ENCODE measurements at places on chromosomes 5 and 9.

- no peak for DNase-seq
Observed at GRCh38 chr9:131721076-131721475, 18.8 kb downstream of the RAPGEF1 start.

DNA sequence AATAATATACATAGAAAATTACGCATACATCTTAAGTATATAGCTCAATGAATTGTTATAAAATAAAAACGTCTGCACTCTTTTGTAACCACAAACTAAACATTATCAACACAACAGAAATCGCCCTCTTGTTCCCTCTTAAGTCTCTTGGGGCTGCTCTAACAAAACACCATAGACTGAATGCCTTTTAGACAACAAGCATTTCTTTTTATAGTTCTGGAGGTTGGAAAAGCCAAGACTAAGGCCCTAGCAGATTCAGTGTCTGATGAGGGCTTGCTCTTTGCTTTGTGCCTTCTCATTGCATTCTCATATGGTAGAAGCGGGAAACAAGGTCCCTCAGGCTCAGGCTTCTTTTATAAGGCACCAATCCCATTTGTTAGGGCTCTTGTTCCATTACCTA is 4.9 kb upstream of the IFNB1 start:
- no peak for DNase-seq

DNA sequence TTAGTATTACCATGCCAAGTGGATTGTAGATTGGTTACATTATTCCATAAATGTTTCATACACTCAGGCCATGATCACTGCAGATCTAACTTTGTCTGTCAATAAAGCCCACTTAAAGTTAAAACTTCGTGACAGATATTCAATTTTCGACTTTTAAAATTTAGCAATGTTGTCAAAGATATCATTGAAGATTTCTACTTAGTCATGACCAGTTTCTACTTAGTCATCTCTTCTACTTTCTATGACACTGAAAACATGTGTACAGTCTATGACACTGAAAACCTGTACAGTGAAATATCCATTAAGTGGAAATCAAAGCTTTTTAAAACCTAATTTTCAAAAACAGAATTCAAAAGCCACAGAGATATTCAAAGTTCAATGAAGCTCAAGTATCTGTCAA is 258.2 kb downstream of the MCTP1 start:
- DNase-seq, result no peak

DNA sequence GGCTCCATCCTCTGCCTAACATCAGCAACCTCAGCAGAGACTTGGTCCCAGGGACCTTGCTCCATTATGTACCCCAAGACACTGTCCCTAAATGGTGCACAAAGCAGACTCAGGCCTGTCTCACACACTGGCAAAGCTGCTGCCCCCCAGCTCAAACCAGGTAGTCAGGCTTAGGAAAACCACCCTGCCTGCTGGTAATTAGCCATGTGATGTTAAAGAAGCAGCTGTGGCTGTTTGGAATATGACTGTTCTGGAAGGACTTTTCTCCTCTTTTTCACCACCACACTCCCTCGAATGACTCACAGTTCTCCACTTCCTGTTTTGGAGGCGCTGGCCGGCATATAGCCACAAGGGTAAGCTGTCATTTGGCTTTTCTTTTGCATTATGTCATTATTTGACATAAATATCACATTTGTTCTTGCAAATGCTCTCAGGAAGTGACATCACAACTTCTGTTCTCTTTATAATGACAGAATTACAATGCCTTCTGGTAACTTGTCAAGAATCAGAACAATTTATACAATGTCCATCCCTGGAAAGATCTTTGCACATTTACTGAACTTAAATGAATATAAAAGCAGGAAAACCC is 113.9 kb downstream of the SUSD1 start:
- DNase-seq, result peak; percentile 37

DNA sequence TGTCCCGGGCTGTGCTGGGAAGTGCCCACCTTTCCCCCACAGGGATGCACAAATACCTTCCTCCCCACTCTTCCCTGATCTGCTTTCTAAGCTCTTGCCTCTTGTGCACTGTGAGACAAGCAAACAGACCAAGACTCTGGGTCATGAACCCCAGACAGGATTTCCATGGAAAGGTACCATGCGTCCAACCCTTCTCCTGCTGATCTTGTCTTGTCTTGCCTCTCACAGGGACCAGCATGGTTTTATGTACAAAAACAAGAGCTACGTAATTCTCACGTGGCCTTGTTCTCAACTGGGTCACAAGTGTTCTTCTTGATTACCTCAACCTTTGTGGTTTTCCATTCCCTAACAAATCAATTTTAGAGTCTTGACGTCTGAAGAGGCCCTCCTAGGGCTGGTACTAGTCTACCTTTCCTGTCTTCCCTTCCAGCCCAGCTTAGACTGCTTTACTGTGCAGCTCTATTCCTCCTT is 176.5 kb upstream of the MAP3K1 start:
- DNase-seq, result peak; percentile 81

GRCh38 chr5:115736004-115736689 is 80.3 kb downstream of the CDO1 start:
- DNase-seq, result no peak

DNA sequence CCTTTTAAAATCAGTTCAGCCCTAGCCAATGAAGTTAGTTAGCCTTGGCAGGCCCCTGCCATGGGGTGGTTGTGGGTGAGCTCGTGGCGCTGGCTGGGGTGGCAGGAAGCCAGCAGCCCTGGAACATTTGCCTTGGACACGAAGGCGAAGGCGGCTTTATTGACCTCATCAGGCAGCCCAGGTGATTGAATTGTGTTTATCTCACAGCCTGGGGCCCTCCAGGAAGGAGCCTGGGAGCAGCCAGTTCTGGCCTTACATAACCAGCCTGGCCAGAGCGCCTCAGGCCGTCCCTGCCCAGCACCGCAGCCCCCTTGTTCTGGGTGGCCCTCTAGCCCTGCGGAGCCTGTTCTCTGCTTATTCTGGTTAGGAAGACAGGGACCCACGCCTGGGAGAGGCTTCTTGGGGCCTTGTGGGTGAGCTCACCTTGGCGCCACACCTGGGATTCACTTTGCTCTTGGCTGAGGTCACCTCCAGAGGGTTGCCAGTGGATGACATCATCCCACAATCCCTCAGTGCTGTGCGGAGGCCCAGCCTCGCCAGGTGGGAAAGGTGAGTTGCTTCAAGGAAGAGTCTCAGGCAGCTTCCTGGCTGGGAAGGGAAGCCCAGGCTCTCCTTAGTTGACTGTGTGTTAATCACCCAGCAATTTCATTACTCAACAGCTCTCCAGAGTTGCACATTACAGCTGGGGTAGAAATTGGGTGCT is 54.4 kb upstream of the RPL26L1 start:
- no peak for DNase-seq

GRCh38 chr9:81621785-81622259 is 67.5 kb downstream of the TLE1 start:
- DNase-seq, result no peak

GRCh38 chr5:42377496-42377895 is 45.7 kb upstream of the GHR start:
- DNase-seq, result no peak

DNA sequence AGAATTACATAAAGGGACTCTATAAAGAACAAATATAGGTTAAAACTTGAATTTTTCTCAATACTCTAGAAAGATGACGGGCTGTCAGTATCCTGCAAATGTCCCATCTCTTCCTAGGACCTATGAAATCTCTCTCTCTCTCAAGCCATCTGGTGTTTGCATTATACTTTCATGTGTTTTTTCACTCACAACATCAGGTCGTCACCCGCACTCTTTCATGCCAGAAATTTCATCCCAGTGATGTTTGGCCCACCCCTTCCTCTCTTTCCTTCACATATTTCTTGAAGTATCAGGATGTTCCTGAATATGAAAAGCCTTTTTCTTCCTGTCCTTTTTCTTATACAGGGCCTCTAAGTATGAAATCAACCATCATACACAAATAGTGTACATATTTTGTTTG is 63.3 kb upstream of the GAS1 start:
- no peak for DNase-seq
